Tibial nerve (tissue), 4 donors: ENCODE measurements at places on chromosomes 6 and 20. TPM values are rescaled to one million over a fixed set of nuclear protein-coding genes. Genes with fewer than 3 reads are reported as not detected.

DNA sequence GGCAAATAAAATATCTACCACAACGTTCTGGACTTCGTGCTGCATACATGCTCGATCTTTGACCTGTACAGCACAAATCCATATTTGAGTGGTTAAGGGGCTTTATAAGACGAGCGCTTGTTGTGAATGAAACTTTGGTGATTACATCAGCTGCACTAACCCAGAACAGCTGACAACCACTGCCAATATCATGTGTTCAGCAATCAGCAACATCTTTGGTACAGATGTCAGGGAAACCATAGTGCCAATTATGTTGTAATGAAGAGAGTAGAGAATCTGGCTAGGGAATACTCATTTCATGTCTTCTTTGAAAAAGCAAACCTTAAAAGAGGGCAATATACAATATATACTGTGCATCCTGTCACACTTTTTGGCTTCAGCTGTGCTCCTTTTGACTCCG is 188.6 kb upstream of the NT5E start:
- peak; percentile 38 for DNase-seq

- no peak for DNase-seq
Observed at GRCh38 chr20:47652794-47653193, 132.5 kb downstream of the SULF2 start.

DNA sequence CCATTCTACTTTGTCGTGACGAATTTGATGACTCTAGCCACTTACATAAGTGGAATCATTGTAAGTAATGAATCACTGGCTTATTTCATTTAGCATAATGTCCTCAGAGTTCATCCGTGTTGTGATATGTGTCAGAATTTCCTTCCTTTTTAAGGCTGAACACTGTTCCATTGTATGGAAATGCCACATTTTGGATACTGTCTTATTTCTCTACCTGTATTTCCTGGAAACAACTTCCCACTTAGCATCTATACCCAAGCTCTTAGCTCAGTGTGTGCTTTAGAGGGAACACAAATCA is 28.8 kb upstream of the GGTLC1 start:
- no peak for DNase-seq

DNA sequence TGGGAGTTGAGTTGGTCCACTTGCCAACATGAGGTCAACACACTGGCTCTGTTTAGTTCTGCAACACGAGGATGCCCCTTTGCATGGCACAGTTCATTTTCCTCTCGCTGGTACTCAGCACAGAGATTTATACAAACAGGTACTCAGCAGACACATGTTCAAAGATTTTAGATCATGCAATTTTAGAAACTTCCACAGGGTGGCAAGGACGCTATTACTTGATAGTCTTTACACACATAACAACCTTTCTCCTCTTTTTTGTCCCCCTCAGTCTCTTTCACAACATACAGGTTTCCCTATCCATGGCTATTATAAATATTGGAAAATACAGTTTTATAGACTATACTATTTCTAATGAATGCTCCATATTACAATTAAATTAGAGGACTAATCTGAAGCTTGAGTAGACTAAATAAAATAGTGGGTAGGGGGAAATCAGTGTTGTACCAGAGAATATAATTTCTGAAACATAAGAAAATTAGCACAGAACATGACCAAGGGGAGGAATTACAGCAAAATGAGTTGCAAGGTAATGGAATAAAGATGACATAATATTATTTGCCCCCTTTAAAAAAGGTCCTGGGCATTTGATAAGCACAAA is 331.8 kb upstream of the BTBD3 start:
- DNase-seq = no peak

DNA sequence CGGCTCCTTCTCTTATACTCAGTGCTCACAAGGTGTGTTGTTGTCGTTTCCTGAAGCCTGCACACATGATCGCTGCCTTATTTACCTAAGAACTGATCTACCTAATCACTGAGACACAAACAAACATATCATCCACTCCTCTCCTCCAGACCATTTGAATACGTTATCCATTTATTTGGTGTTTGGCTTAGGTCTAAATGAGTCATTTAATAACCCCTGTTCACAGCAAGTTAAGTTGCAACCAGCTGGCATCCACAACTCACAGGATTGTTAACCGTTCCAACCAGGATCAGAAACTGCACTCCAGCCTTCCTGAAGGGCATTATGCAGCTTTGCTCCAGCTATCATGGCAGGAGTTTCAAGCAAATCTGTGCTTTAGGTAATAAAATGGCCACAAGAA is 511.1 kb upstream of the MAP3K7 start:
- DNase-seq = no peak

GRCh38 chr6:151176911-151177770 is 62.6 kb upstream of the AKAP12 start:
- DNase-seq = no peak

- DNase-seq = no peak
Observed at GRCh38 chr6:29815118-29815750, 12.4 kb upstream of the HLA-G start.

GRCh38 chr6:89024456-89024855 is 56.1 kb upstream of the PNRC1 start:
- DNase-seq = no peak

- no peak for DNase-seq
Observed at GRCh38 chr6:4441981-4442434, 306.6 kb upstream of the ECI2 start.

GRCh38 chr6:15526212-15526701 is 136.6 kb downstream of the DTNBP1 start:
- no peak for DNase-seq

GRCh38 chr6:71190809-71191208 is 97.8 kb upstream of the OGFRL1 start:
- no peak for DNase-seq

- DNase-seq = no peak
Observed at GRCh38 chr6:86966271-86966670, 28.9 kb downstream of the HTR1E start.

DNA sequence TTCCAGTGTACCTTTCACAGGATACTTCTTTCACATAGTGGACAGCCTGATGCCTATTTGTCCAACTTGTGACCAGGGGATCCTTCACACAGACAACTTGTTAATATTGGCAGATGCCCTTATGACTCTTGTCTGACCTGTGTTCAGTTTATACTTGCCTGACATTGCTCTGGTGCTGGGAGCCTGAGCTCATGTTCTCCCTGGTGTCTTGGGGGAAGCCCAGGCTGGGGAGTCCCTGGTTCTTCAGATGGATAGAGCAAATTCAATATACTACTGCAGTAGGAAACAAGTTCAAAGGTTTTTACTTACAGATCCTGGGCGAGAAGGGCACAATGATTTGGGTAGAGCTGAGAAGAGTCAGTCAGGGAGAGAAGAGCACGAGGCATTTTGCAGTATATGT is 76.1 kb downstream of the NKAIN2 start:
- DNase-seq = no peak

DNA sequence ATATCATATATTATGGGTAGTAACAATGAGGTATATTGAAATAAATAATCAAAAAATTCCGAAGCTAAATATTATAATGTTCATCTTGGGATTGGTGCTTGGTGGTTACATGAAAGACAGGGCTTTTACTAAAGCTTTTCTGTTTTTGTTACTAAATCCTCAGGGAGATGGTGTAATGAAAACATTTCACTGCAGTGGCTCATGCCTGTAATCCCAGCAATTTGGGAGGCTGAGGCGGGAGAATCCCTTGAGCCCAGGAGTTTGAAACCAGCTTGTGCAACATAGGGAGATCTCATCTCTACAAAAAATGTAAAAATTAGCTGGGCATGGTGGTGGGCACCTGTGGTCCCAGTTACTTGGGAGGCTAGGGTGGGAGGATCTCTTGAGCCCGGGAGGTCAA is 42.9 kb downstream of the AFG1L start:
- DNase-seq = no peak

- DNase-seq = no peak
Observed at GRCh38 chr20:677957-678356, 2.4 kb upstream of the SCRT2 start.

GRCh38 chr20:45993197-45993951 is 15.3 kb upstream of the MMP9 start:
- DNase-seq = no peak

- DNase-seq = no peak
Observed at GRCh38 chr6:20440296-20440695, 38.6 kb downstream of the E2F3 start.

Gene CABLES2
- 9.9 TPM for total RNA-seq

Gene PRKN
- 5.5 TPM for total RNA-seq

Gene AHCY
- 77.8 TPM for total RNA-seq

Gene OOEP
- total RNA-seq = not detected

Gene ULBP3
- total RNA-seq = 5.4 TPM

Gene RPS21
- 1,617 TPM for total RNA-seq

Gene LRRC1
- 33.2 TPM for total RNA-seq
